ENCODE measurements at places on chromosomes 13 and 19.

GRCh38 chr13:27869436-27870095 lies 50.2 kb upstream of the PDX1 start:
- no peak for DNase-seq

- no peak for DNase-seq
Observed at GRCh38 chr13:53098455-53098854, 69.8 kb downstream of the OLFM4 start.

DNA sequence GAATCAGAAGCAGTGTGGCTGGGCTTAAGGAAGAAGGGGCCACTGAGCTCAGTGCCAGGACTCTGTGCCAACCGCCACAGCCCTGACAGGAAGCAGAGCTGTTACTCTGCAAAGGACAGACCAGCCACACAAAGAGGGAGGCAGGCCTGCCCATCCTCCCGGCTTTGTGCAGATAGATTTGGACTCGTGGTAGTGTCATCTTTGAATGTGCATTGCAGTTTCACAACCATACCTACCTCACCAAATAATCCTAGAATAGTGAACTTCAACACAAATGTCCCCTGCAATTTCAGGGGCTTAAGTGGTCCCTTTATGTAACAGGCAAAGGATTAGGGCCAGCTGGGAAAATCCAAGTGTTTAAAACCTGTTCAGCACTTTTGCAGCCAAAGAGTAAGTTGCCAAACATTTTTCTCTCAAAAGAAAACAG lies 55.1 kb upstream of the CLDN10 start:
- DNase-seq: no peak

GRCh38 chr19:45078390-45079062 lies 534 bp upstream of the GEMIN7 start:
- DNase-seq: no peak

GRCh38 chr13:33070713-33071112 lies 54.5 kb downstream of the KL start:
- no peak for DNase-seq

- DNase-seq: no peak
Observed at GRCh38 chr19:17764348-17764747, 13.1 kb downstream of the FCHO1 start.

DNA sequence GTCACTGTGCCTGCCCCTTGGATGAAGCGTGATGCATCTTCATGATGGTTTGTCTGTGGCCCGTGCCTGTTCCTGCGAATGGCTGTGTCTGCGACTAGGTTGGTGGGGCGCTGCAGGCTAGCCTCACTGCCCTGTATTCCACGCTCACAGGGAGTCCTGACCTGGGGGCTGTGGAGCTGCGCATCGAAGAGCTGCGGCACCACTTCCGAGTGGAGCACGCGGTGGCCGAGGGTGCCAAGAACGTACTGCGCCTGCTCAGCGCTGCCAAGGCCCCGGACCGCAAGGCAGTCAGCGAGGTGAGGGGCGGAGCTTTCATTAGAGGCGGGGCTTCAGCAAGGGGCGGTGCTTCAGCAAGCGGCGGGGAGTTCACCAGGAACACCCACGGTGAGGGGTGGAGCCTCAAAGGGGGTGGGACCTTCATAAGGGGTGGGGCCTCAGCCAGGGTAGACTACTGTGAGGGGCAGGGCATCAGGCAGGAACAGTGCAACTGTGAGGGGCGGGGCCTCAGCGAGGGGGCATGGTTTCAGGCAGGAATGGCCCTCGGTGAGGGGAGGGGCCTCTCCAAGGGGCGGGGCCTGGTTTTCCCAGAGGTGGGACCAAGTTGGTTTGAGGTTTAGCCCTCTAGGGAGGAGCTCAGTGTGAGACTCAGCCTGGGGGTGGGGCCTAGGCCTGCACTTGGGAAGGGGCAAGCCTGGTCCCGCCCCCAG lies 17.2 kb downstream of the PKN1 start:
- DNase-seq: no peak

GRCh38 chr19:15028490-15028889 lies 20.8 kb upstream of the CASP14 start:
- DNase-seq: no peak

DNA sequence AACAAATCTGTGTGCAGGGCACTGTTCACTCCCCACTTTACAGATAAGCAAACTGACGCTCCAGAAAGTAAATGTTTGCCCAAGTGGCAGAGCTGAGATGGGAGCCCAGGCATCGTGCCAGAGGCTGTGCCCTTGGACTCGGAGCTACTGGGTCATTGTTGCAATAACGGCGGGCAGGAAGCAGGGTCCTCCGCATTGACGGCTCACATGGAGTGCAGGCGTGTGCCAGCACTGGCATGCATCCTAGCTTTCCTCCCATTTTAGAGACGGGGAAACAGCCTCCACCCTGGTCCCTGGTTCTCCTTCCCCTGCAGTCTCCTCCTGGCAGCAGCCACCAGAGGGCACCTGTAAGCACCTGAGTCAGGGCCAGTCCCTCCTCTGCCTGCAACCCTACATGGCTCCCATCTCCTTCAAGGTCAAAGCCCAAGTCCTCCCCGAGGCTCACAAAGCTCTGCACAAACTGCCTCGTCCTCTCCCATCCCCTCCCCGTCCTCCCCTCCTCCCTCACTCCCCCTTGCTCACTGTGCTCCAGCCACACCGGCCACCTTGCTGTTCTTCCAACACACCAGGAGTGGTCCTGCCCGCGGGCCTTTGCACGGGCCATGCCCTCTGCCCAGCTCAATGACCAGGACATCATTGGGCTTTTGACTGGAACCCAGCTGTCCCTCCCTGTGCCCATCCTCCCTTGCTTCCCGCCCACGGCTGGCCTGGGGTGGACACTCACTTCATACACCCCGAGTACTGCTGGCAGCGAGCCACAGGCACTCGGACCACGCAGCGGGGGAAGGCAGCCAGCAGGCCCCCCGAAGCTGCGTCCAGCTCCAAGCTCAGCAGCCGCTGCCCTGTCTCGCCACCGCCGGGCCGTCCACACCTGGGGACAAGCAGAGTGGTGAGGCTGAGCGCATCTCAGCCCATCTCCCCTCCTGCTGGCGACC lies 7.7 kb upstream of the LRG1 start:
- DNase-seq: no peak

DNA sequence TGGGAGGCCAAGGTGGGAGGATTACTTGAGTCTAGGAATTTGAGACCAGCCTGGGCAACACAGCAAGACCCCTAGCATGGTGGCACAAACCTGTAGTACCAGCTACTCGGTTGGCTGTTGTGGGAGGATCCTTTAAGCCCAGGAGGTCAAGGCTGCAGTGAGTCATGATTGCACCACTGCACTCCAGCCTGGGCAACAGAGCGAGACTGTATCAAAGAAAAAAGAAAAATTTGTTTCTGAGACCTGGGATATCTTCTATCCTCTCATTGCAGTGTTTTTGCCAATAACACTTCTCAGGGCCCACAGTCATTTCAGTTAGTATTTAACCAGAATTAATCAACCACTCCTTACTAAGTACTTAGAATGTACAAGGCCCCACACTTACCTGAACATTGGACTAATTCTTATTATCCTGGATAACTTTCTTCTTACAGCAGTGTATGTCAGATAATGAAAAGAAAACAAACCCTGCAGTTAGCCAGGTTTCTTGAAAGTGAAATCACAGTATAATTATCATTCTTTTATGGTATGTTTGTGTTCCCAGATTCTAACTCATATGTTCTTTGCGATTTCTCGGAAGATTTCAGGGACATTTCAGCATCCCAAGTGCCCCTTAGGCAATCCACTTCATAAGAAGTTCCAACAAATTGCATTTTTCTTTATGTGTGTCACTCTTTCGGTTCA lies 75.6 kb upstream of the KLF5 start:
- no peak for DNase-seq

DNA sequence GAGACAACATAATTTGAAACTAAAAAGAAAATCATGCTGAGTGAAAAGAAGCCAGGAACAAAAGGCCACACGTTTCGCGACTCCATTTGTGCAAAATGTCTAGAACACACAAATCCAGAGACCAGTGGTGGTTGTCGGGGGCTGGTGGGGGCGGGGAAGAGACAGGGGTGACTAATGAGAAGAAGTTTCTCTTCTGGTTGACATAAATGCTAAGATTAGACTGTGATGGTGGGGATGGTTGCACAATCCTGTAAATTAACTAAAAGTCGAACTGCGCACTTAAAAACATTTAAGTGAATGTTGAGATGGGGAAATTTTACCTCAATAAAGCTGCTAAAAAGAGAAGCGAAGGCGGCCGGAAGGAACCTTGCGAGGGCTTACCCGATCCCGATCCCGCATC lies 7.1 kb downstream of the AKAP8 start:
- no peak for DNase-seq

DNA sequence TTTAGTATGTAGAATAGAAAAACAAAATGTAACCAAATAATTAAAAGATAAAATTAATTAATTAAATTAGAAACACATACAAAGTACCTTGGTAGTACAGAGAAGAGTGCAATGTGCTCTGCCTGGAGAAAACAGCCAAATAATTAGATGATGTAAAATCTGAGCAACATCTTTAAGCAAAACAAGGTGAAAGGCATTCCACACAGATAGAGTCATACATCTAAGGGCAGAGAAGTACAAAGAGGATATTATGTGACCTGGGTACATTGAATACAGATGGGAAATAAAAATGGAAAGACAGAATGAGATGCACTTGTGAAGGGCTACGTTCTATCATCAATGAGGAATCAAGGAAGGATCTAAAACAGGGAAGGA lies 25.2 kb upstream of the FNDC3A start:
- no peak for DNase-seq

GRCh38 chr13:39603424-39603947 lies 493 bp upstream of the LHFPL6 start:
- DNase-seq: no peak

DNA sequence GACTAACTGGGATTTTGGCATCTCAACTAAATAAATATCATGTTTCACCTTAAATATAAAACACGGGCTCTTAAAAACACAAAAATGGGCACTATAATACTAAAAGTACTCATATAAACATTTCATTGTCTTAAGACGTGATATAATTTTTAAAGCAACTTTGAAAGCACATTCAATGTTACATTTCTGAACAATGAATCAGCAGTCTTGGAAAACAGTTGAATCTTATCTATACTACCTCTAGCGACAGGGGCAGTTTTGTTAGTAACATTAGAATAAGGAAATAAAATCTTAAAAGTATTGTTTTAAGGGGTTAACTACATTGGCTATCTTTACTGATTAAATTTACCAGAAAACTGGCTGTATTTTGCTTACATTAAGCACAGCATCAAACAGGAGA lies 156.9 kb downstream of the UGGT2 start:
- DNase-seq: no peak

DNA sequence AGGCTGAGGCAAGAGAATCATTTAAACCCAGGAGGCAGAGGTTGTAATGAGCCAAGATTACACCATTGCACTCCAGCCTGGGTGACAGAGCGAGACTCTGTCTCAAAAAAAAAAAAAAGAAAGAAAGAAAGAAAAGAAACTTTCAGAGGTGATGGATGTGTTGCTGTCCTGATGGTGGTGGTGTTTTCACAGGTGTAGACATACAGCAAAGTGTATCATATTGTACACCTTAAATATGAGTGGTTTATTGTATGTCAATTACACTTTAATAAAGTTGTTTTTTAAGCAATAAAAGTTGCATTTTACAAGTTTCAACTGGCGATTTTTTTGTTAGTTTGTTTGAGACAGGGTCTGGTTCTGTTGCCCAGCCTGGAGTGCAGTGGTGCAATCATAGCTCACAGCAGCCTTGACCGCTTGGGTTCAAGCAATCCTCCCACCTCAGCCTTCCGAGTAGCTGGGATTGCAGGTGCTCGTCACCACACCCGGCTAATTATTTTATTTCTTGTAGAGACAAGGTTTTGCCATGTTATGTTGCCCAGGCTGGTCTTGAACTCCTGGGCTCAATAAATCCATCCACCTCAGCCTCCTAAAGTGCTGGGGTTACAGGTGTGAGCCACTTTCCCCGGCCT lies 13.5 kb upstream of the INSR start:
- no peak for DNase-seq

DNA sequence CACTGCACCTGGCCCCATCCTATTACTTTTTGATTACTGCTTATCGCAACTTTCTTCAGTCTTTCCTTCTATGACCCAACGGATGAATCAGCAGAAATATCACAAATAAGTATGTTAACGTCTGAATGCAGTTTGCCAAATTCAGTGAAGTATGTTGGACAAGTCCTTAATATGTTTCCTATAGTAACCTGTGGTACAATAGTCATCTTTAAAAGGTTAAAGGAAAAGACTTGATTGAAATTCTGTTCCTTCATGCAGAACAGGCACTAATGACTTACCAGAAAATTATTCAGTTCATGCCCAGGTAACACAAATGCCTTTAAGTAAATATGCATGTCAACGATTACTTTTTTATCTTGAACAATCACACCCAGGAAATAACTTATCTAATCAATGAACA lies 242.6 kb downstream of the KCTD12 start:
- no peak for DNase-seq

- peak; percentile 56 for DNase-seq
Observed at GRCh38 chr19:46602392-46603194, 1.5 kb downstream of the CALM3 start.

GRCh38 chr13:43757266-43757665 lies 29.5 kb downstream of the ENOX1 start:
- DNase-seq: no peak

DNA sequence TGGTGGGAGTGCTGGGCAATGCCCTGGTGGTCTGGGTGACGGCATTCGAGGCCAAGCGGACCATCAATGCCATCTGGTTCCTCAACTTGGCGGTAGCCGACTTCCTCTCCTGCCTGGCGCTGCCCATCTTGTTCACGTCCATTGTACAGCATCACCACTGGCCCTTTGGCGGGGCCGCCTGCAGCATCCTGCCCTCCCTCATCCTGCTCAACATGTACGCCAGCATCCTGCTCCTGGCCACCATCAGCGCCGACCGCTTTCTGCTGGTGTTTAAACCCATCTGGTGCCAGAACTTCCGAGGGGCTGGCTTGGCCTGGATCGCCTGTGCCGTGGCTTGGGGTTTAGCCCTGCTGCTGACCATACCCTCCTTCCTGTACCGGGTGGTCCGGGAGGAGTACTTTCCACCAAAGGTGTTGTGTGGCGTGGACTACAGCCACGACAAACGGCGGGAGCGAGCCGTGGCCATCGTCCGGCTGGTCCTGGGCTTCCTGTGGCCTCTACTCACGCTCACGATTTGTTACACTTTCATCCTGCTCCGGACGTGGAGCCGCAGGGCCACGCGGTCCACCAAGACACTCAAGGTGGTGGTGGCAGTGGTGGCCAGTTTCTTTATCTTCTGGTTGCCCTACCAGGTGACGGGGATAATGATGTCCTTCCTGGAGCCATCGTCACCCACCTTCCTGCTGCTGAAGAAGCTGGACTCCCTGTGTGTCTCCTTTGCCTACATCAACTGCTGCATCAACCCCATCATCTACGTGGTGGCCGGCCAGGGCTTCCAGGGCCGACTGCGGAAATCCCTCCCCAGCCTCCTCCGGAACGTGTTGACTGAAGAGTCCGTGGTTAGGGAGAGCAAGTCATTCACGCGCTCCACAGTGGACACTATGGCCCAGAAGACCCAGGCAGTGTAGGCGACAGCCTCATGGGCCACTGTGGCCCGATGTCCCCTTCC lies 10.5 kb downstream of the C5AR1 start:
- no peak for DNase-seq

- DNase-seq: no peak
Observed at GRCh38 chr13:23254506-23254905, 73.7 kb downstream of the SGCG start.

All from activated CD8-positive, alpha-beta memory T cell treated with anti-CD3 and anti-CD28 coated beads for 4 hours (primary cell).